ENCODE measurements at places on chromosomes 16 and 17. TPM values are rescaled to one million over a fixed set of nuclear protein-coding genes. Genes with fewer than 3 reads are reported as not detected.

Gene ABAT
- 21.1 TPM for total RNA-seq

Gene PRAC2
- total RNA-seq = not detected

DNA sequence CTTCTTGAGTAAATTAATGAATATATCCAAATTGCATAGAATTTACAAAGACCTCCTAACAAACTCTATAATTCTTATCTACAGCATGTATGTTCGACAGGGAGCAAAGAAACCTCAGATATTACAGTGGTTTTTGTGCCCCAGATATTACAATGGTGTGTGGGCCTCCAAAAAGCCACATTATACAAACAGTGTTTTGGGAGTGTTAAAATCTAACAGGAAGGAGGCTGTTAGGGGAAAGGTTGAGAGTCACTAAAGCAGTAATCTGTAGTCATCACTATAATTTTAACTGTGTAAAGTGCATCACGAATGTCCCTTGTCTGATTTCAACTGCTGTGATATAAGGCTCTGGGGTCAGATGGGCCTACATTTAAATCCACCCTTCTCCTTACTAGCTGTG is 400.2 kb upstream of the C16orf82 start:
- DNase-seq = no peak

GRCh38 chr17:76627510-76627909 is 16.0 kb downstream of the ST6GALNAC1 start:
- DNase-seq = no peak

GRCh38 chr16:57937861-57938260 is 33.1 kb downstream of the CNGB1 start:
- no peak for DNase-seq

GRCh38 chr17:76087531-76087930 is 8.5 kb downstream of the ZACN start:
- DNase-seq = no peak

GRCh38 chr16:48373258-48374029 is 11.8 kb downstream of the SIAH1 start:
- DNase-seq = no peak
